ENCODE measurements at places on chromosomes 4 and X.

DNA sequence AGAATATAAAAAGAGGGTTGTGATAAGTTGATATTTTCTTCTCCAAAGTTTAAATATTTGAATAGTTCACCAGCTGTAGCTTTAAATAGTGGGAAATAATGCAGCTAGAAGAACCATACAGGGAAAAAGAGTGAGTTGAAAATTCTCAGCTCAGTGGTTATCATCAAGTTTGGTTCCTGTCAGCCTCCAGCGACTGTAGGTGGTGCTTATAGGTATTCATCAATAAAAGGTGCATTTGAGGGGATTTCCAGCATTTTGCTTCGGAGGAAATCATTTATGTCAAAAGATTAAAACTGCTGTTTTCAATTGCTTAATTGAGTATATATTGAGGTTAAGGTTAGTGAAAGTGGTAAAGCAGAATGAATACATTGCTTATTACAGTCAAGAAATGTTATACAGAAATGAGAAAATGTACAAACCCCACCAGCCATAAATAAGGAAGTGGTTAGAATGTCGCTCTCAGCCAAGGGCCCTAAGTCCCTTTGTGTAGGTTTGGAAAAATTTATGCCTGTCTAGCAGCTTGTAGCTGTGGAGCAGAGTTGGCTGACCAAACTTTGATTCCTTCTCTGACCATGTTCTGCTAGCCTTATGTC, 532.9 kb upstream of the FTHL17 start:
- DNase-seq = no peak

- no peak for DNase-seq
Measured at GRCh38 chr4:107068116-107068515, 32.0 kb upstream of the DKK2 start.

GRCh38 chrX:80285131-80285773, 135.0 kb upstream of the TENT5D start:
- DNase-seq = no peak

DNA sequence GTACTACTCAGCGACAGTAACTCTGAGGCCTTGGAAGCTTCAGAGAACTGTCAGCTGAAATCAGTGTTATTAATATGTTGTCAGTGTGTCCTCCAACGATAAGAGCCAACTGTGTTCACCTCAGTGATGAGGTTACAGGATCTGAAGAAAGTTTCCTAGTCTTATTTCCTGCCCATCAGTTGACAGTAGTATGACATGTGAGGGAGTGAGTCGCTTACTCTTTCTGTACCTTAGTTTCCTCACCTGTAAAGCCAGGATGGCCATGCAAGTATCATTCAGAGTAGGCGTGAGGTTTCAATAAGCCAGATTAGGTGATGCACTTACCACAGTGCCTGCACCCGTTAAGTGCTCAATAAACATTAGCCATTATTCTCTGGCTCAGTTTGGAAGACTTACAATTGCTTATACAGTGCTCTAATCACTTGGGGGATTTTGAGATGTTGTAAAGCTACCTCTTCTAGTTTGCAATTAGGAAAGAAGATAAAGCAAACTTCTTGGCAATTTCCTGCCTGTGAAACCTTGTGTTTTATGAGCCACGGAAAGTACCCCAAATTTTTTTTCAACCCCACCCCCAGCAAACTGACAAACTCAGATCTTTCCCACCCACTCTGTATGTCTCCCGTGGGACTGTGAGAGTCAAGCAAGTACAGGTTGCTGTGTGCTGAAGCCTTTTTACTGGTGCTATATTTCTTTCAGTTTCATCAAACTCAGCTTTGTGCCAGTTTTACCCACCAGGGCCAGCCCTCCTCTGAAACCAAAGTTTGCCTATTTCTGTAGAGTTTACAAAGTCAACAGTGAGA, 62.2 kb downstream of the ANXA3 start:
- DNase-seq = no peak

DNA sequence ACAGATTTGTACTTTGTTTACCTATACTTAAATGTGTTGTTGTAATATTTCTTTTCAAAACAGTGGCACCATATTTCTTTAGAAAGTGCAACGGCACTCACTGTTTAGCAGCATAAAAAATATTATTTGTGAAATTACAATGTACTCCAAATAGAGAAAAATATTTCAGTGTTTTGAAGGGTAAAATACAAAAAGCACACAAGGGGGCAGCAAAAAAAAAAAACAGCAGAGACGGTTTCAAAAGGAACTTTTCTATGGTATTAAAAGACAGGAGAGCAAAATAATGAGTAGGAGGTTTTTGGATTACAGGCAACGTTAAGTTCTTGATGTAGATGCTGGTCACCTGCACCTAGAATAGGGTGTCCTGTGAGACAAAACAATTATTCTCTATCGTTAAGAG, 2.0 kb downstream of the NUDT11 start:
- no peak for DNase-seq

DNA sequence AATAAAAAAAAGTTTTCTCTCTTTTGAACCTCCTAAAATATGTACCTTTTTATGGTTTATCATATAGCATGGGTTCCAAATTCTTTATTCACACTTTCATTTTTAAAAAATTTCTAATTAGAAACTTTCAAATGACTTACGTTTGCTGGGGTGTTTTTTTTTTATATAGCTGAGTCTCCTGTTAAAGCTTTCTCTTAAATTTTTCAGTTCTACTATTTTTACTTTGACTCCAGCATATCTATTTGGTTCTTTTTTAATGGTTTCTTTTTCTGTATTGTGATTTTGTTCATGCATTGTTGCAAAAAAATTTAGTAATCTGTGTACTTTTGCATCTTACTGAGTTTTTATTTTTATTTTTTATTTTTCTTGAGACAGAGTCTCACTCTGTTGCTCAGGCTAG, 22.3 kb downstream of the ZNF718 start:
- no peak for DNase-seq

GRCh38 chr4:74724979-74725378, 69.3 kb downstream of the BTC start:
- no peak for DNase-seq

- DNase-seq = no peak
Measured at GRCh38 chr4:183541010-183541751, 36.3 kb downstream of the ING2 start.

- peak; percentile 45 for DNase-seq
Measured at GRCh38 chr4:77385124-77385969, 220.3 kb upstream of the CXCL13 start.

DNA sequence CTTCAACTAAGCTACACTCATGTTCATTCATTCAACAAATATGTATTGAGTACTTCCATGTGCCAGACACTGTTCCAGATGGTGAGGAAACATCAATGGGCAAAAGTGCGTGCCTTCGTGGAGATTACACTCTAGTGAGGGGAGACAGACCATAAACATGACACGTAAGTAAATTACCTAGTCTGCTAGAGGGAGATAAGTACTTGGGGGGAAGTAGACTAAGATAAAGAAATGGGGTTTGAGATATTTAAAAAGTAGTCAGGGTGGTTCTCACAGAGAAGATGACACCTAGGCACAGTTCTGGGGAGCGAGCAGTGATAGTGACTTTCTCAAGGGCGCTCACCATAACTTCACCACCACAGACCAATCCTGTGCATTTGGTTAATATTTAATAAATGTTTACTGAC, 11.7 kb downstream of the JCHAIN start:
- no peak for DNase-seq

GRCh38 chrX:32268207-32268606, 943.1 kb downstream of the DMD start:
- no peak for DNase-seq

GRCh38 chrX:155896512-155896911, 15.4 kb downstream of the VAMP7 start:
- DNase-seq = no peak

GRCh38 chr4:36363024-36363423, 81.6 kb downstream of the DTHD1 start:
- no peak for DNase-seq

All from activated T-cell treated with anti-CD3 and anti-CD28 coated beads, Interleukin-2, amount 50 U/mL, for 1 hour (primary cell).